ENCODE measurements at places on chromosomes 7 and 10. TPM values are rescaled to one million over a fixed set of nuclear protein-coding genes. Genes with fewer than 3 reads are reported as not detected.
A peak's percentile ranks its signal among the peaks of the same experiment; 100 is the strongest.

SKAP2 gene
- total RNA-seq: 36.7 TPM

AKR1C4 gene
- not detected for total RNA-seq

SFRP5 gene
- not detected for total RNA-seq

BAZ1B gene
- 60.4 TPM for total RNA-seq

NRP1 gene
- total RNA-seq: 308 TPM

SLC26A3 gene
- total RNA-seq: not detected

UCN3 gene
- total RNA-seq: not detected

SYNPO2L gene
- not detected for total RNA-seq

LRRC18 gene
- total RNA-seq: not detected

GRCh38 chr10:43113201-43114087, 24.8 kb upstream of the CSGALNACT2 start:
- DNase-seq: no peak

GRCh38 chr10:11609492-11610093, 1.9 kb downstream of the USP6NL start:
- no peak for DNase-seq

DNA sequence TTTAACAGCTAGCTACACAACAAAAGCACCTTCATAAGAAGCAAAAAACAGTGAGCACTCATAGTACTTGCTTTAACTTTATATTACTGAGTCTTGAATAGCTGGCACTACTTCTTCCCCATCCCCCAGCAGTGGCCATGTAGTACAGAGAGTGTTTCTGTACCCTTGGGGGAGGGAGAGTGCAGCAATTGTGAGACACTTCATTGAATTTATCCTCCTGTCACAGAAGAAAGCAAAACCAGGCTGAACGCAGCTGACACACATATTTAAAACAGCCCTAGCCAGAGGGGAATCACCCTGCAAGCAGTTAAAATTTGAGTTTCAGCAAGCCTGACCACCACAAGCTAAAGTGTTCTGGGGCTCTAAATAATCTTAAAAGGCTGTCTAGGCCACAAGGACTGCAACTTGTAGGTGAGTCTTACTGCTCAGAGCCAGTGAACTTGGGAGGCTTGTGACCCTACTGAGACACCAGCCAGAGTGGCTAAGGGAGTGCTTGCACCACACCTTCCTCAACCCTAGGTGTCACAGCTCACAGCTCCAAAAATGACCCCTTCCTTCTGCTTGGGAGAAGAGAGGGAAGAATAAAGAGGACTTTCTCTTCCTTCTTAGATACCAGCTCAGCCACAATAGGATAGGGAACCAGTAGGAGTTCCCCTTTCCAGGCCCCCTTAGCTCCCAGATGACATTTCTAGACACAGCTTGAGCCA, 97.7 kb upstream of the MEOX2 start:
- peak; percentile 30 for DNase-seq

DNA sequence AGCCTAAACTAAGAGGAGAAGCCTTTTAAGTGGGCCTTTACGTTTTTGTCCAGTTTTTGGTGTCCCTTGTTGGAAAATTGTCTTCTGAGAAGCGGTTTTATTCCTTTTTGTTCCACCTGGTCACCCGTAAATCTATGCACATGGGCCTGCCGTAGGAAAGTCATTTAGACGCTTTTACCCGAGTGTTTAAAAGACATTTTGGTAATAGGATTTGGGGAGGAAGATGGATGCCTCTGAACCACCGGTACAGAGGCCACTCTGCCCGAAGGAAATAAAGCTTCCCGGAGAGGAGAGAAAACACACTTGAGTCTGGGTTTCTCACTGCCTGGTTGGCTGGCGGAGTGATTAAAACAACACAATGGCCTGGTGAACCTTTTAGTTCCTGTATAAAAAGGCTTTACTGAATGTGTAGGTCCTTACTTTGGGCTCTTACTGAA, 760 bp downstream of the THNSL1 start:
- no peak for DNase-seq

DNA sequence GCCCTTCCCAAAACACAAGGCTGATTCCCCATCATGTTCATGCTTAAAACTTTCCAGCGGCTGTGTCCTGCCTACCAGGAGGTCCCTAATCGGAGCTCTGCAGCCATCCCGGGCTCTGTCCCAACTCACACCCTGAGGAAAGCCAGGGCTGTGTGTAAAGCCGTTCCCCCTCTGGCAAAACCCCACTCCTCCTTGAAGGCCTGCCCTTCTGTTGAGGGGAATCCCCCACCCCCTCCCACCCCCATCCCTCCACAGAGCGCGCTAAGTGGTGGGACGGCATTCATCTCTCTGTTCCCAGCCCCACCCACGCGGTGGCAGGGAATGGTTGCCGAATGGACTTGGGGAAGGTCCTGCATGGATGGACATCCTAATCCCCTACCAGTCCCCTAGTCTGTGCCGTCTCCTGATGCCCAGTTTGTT, 667 bp upstream of the TMEM120A start:
- no peak for DNase-seq

DNA sequence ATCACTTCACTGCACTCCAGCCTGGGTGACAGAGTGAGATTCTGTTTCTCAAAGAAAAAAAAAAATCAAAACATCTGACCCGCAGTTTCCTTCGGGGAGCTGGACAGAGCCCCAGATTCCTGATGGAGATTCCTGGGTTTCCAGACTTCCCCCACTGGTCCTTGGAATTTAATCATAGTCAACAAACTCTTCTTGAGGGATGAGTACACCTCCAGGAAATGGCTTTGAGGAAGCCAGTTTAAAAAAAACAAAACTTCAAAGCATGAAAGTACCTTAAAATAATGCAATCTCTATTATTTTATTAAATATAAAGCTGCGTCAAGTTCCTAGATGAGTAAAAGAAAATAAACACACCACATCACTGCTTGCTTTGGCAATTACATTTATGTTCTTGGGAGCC, 1.2 kb upstream of the MAD1L1 start:
- DNase-seq: no peak

DNA sequence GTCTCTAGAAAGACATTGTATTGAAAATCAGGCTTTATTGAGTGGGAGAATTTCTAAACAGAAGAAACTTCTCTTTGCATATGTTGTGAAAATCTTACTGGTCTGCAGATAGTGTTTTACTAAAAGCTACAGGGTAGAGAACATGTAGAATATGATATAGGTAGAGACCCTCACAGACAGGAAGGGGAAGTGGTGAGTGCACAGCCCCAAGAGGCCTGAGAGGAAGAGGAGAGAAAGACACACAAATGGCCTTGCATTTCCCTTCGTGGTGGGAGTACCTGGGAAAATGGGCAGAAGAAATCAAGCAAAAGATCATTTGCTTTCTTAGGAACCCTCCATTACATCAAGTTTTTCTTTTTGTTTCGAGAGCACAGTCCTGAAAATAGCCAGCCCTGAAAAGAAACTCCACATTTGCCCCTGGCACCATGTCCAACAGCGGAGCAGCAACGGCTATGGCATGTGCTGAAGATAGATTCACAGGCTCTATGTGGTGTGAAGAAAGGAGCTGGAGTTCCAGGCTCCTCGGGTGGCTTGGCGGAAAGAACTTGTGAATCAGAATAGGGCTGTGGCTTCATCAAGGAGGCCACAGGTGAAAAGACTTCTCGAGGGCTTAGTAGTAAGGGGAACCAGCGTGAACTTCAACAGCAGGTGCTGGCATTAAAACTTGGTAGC, 143.5 kb downstream of the CALCR start:
- DNase-seq: no peak

DNA sequence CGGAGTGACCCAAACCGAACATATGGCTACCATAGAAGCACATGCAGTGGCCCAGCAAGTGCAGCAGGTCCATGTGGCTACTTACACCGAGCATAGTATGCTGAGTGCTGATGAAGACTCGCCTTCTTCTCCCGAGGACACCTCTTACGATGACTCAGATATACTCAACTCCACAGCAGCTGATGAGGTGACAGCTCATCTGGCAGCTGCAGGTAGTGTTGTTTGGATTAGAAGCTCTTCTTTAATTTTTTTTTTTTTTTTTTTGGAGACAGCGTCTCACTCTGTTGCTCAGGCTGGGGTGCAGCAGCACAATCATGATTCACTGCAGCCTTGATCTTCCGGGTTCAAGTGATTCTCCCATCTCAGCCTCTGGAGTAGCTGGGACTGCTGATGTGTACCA, 45.8 kb downstream of the NRF1 start:
- DNase-seq: no peak

GRCh38 chr7:78074713-78075112, 276.1 kb downstream of the PHTF2 start:
- DNase-seq: no peak
